ENCODE measurements at places on chromosomes 4 and X.

GRCh38 chr4:182778222-182778982 lies 138.8 kb downstream of the DCTD start:
- no peak for DNase-seq

- peak; percentile 64 for DNase-seq
Measured at GRCh38 chr4:5051278-5052203, at the start of gene STK32B. Gene STK32B (plus strand): TSS chr4:5051480.

DNA sequence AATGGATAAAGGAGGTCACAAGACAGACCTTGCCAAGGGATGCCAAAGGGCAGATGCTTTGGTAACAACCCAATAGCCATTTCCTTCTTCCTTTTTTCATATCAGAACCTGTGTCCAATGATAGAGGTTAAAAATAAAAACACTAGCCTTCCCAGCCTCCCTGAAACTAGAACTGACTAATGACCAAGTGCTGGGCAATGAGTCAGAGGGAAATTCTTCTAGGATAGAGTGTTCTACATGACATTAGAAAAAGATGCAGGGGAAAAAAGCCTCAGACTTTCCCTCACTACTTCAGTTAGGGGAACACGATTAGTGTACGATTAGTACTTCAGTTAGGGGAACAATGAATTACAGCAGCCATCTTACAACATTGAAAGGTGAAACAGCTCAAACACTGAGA lies 29.3 kb upstream of the FAM47C start:
- peak; percentile 0 for DNase-seq

DNA sequence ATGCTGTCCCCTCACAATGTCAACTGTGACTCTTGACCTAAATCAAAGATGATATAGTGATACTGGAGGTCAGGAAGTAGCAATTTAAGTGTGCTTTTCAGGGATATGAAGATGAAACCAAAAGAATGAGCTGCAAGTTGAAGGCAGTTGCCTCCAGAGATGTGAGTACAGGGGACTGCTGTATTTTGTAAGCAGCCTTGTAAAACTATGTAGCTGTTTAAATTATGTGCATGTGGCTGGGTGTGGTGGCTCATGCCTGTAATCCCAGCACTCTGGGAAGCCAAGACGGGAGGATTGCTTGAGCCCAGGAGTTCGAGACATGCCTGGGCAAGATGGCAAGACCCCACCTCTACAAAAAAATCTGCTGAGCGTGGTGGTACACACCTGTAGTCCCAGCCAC lies 15.1 kb upstream of the TNIP2 start:
- DNase-seq, result no peak

GRCh38 chr4:38983291-38983690 lies 48.9 kb downstream of the TMEM156 start:
- DNase-seq, result no peak

- peak; percentile 70 for DNase-seq
Measured at GRCh38 chr4:87895964-87896621, 63.3 kb downstream of the MEPE start.
